NCI-H1694 (cell line): ENCODE measurements at places on chromosomes 4 and X.

DNA sequence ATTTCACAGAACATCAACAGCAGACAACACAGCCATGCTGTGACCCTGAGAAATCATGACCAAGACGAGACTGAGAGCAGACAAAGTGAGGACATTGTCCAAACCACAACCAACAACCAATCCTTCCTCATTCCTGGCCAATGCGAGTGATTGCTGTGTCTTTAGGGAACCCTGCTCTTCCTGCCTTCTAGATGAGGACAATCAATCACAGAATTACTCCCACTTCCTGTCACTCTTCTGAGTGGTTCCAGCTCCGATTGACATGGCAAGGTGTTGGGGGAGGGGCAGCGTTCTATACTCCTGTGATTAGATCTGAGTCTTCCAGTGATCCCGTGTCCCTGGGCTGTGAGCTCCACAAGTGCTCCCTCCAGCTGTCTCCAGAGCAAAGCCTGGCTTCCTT, 227.8 kb downstream of the STIM2 start:
- DNase-seq: no peak

DNA sequence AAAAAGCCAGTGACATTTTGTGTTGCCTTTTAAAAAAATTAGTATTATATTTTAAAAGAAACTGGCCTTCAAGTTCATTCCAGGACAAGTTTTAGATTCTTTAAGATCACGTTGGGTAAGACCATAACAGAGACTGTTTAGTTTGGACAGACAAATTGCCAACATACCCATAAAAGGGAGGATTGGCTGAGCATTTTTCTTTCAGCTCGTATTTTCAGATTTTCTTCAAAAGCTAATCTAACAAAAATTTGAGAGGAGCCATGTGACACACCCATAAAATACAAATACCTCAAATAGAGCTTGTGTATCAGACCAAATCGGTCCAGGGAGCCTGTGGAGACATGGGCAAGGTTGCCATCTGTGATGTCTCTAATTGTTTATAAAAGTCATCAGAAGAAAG, 74.6 kb upstream of the C1QTNF7 start:
- no peak for DNase-seq

DNA sequence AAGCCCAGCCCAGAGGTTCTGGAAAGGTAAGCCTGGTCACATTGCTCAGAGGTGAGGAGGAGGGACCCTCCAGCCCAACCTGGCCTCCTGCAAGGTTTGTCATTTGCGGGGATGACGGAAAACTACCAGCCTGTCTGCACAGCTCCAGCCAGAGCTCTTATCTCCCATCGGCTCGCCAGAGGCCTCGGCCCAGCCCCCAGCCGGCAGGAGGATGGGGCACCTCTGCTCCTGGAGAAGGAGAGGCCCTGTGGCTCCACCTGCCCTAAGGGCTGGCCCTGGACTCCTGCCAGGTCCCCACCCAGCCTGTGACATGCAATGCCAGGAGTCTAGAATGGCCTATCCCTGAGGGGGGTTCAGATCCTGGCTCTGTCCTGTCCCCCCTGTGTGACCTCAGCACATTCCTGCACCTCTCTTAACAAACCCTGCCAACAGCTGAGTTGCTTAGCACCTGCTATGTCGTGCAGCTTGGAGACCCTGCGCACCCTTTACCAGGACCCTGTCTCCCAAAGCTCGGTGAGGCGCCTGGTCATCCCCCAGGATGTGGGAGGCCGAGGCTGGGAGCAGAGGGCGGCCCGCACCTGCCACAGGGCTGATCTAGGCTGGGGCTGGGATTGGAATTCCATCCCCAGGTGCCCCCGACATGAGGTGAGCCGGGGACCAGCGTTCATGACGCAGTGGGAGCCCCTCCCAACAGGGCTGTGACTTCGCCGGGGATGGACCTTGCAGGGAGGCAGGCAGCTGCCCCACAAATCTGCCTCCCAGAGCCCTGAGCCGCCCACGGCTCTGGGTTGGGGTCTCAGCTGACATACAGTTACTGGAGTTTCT, 14.4 kb downstream of the ADRA2C start:
- DNase-seq: no peak

GRCh38 chr4:123452616-123453015, 56.0 kb downstream of the SPRY1 start:
- DNase-seq: no peak

- DNase-seq: peak; percentile 59
Measured at GRCh38 chr4:183471946-183472708, 27.7 kb downstream of the CDKN2AIP start.

- DNase-seq: no peak
Measured at GRCh38 chr4:122960611-122961000, 38.2 kb upstream of the NUDT6 start.

GRCh38 chrX:149715468-149715867, 3.6 kb downstream of the MAGEA11 start:
- DNase-seq: no peak

- no peak for DNase-seq
Measured at GRCh38 chr4:304969-305680, at the start of gene ZNF732. Gene ZNF732, minus strand, starts transcription at chr4:305474. Its CDS starts 164 bp downstream, at chr4:305310.

DNA sequence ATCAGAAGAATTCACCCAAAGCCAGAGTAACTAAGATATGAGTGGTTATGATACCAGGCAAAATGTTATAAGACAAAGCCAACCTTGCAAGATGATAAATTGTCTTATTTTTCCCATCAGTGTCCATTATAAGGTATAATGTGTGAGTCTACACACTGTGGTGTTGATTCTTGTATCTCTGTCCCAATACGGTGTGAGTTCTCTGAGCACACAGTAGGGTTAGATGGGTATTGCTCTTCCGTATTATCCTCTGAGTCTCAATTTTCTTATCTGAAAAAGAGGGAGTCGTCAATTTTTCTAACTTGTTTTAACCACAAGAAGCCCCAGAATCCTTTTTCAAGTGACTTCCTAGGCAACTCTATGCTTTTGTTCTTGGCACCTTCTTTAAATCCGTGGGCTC, 69.9 kb downstream of the HMGB2 start:
- DNase-seq: no peak
